ENCODE measurements at places on chromosomes 13 and 19. TPM values are rescaled to one million over a fixed set of nuclear protein-coding genes. Genes with fewer than 3 reads are reported as not detected.
A peak's percentile ranks its signal among the peaks of the same experiment; 100 is the strongest.

GRCh38 chr13:41133951-41134350, 1.3 kb upstream of the KBTBD6 start:
- no peaks in the 10 kb centered on the region for H3K27me3 ChIP-seq
- H3K4me1 ChIP-seq: no peaks in the 10 kb centered on the region
- H3K27ac ChIP-seq: peak overlapping the region; percentile 7
- H3K36me3 ChIP-seq: no peaks in the 10 kb centered on the region
- no peak for DNase-seq

Gene PAN3
- 38.4 TPM for total RNA-seq

Gene RFPL4AL1
- not detected for total RNA-seq

DNA sequence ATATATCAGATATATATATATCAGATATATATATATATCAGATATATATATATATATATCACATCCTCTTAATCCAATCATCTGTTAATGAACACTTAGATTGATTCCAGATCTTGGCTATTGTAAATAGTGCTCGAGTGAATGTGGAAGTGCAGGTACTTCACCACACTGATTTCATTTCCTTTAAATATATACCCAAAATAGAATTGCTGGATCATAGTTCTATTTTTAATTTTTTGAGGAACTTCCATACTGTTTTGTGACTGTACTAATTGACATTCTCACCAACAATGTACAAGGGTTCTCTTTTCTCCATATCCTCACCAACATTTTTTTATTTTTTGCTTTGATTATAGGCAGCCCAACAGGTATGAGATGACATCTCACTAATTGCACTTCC, 277.5 kb downstream of the NHLRC3 start:
- no peaks in the 10 kb centered on the region for H3K36me3 ChIP-seq
- no peak overlapping the region for H3K4me3 ChIP-seq
- DNase-seq: no peak
- no peaks in the 10 kb centered on the region for H3K27me3 ChIP-seq
- H3K4me1 ChIP-seq: no peaks in the 10 kb centered on the region
- no peak overlapping the region for H3K27ac ChIP-seq

DNA sequence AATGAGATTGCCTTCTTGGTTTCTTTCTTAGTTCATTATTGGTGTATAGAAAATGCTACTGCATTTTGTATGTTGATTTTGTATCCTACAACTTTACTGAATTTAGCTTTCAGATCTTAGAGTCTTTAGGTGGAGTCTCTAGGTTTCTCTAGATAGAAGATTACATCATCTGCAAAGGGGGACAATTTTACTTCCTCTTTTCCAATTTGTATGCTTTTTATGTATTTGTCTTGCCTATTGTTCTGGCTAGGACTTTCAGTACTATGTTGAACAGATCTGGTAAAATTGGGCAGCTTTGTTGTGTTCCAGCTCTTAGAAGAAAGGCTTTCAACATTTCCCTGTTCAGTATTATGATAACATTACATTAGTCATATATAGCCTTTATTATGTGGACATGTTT, 101.0 kb upstream of the SPRY2 start:
- no peak overlapping the region for H3K27ac ChIP-seq
- no peaks in the 10 kb centered on the region for H3K4me1 ChIP-seq

DNA sequence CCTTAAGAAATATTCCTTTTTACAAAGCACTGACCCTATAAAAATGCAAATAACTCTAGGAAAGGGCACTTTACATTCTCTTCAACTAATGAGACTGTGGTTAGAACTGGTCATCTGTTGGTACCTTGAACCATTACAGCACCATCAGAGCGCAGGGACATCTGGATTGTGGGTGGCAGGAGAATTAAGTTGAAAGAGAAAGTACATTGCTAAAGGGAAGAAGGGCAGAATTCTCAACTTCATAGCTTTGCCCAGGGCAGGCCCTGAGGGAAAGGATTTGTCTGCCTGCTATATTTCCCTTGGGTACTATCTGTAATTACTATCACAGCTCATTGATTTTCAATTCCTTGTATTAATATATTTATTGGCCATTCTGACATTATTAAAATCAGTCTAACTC, 196.8 kb downstream of the KLF12 start:
- H3K36me3 ChIP-seq: no peaks in the 10 kb centered on the region
- no peaks in the 10 kb centered on the region for H3K4me1 ChIP-seq
- H3K27me3 ChIP-seq: no peaks in the 10 kb centered on the region

Gene BRCA2
- 32.5 TPM for total RNA-seq

Gene ECSIT
- total RNA-seq: 39.8 TPM

Gene MUC16
- total RNA-seq: 0.05 TPM

DNA sequence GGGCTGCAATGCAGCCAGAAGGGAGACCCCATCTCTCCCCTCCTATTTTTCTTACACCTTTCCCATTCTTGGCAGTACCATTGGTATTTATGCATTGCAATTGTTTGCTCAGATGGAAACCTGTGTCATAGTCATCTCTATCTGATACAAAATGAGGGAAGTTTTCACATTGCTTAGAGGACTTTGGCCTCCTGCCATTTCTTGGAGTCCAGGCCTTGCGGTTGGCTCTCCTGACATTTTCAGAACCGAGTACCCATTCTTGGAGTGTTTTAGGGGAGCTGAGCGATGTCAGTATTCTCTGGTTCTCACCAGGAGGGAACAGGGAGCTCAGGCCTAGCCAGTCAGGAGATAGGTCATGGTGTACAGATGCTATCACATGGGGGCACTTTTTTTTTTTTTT, 1.5 kb downstream of the SIN3B start:
- H3K36me3 ChIP-seq: peaks cover 2% of the 10 kb centered on the region
- DNase-seq: no peak
- H3K4me1 ChIP-seq: no peaks in the 10 kb centered on the region
- H3K27me3 ChIP-seq: no peaks in the 10 kb centered on the region
- H3K27ac ChIP-seq: no peak overlapping the region
- no peak overlapping the region for H3K4me3 ChIP-seq

Gene MIA
- total RNA-seq: 1.1 TPM

GRCh38 chr19:40542202-40542859, 34.3 kb upstream of the SHKBP1 start:
- H3K4me1 ChIP-seq: no peaks in the 10 kb centered on the region
- DNase-seq: no peak
- no peaks in the 10 kb centered on the region for H3K36me3 ChIP-seq
- no peaks in the 10 kb centered on the region for H3K27me3 ChIP-seq

Gene RNF17
- 0.14 TPM for total RNA-seq

DNA sequence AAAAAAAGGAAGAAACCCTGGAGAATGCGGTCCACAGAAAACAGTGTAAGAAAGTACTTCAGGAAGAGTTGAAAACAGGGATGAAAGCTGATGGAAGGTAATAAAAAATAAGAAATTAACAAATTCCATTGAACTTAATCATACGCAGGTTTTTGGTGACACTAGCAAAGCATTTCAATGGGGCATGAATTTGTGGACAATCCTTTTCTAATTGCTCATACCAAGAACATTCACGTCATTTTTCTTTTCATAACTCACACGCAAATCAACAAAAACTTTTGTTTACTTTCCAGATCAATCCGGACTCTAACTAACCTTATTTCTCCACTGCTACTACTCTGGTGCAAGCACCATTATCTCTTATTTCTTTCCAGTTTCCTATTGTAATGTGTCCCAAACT, 1195.0 kb downstream of the SLITRK5 start:
- H3K27ac ChIP-seq: no peak overlapping the region
- H3K4me1 ChIP-seq: no peaks in the 10 kb centered on the region
- H3K36me3 ChIP-seq: no peaks in the 10 kb centered on the region
- H3K27me3 ChIP-seq: no peaks in the 10 kb centered on the region

Gene NPAS1
- 1.8 TPM for total RNA-seq

DNA sequence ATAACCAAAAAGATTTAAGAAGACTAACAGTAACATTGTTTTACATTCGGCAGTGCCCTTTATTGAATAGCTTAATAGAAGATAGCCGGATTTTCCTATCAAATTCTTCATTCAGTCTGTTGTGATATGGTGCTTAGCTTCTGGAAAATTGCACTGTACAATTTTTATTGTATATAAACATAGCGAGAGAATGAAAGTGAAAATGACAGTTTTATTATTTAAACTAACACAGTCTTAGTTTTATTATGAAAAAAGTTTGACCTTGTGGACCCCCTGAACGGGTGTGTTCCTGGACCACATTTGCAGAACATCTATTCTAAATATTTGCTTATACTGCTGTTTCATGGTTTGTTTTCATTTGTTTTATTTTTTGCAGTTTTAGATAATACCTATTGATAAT, 8.6 kb downstream of the ITM2B start:
- no peaks in the 10 kb centered on the region for H3K27me3 ChIP-seq
- H3K4me1 ChIP-seq: 0 out of 2 replicates have a peak, but pooled peaks cover 4% of the 10 kb centered on the region
- DNase-seq: no peak
- H3K4me3 ChIP-seq: no peak overlapping the region
- H3K36me3 ChIP-seq: no peaks in the 10 kb centered on the region

GRCh38 chr19:4483385-4483784, 11.3 kb downstream of the HDGFL2 start:
- no peaks in the 10 kb centered on the region for H3K36me3 ChIP-seq
- DNase-seq: no peak
- H3K4me3 ChIP-seq: no peak overlapping the region

- H3K4me3 ChIP-seq: no peak overlapping the region
- no peak for DNase-seq
- H3K4me1 ChIP-seq: no peaks in the 10 kb centered on the region
Observed at GRCh38 chr19:3250675-3251074, 26.2 kb downstream of the CELF5 start.

- DNase-seq: peak; percentile 82
- H3K4me3 ChIP-seq: peak overlapping the region; percentile 48
- peaks cover 7% of the 10 kb centered on the region for H3K4me1 ChIP-seq
- H3K27ac ChIP-seq: no peak overlapping the region
- H3K36me3 ChIP-seq: no peaks in the 10 kb centered on the region
Observed at GRCh38 chr19:43798546-43799409, 3.5 kb downstream of the LYPD5 start.

Gene TNFRSF19
- total RNA-seq: 66.4 TPM

GRCh38 chr19:35755131-35755549, 1.7 kb downstream of the HSPB6 start:
- H3K4me1 ChIP-seq: peaks cover 6% of the 10 kb centered on the region
- no peak overlapping the region for H3K27ac ChIP-seq
- no peaks in the 10 kb centered on the region for H3K27me3 ChIP-seq
- H3K4me3 ChIP-seq: peak overlapping the region; percentile 27

GRCh38 chr19:7506385-7507328, 9.2 kb upstream of the ZNF358 start:
- no peak overlapping the region for H3K4me3 ChIP-seq
- no peak overlapping the region for H3K27ac ChIP-seq
- DNase-seq: peak; percentile 87
- H3K4me1 ChIP-seq: no peaks in the 10 kb centered on the region
- no peaks in the 10 kb centered on the region for H3K27me3 ChIP-seq

DNA sequence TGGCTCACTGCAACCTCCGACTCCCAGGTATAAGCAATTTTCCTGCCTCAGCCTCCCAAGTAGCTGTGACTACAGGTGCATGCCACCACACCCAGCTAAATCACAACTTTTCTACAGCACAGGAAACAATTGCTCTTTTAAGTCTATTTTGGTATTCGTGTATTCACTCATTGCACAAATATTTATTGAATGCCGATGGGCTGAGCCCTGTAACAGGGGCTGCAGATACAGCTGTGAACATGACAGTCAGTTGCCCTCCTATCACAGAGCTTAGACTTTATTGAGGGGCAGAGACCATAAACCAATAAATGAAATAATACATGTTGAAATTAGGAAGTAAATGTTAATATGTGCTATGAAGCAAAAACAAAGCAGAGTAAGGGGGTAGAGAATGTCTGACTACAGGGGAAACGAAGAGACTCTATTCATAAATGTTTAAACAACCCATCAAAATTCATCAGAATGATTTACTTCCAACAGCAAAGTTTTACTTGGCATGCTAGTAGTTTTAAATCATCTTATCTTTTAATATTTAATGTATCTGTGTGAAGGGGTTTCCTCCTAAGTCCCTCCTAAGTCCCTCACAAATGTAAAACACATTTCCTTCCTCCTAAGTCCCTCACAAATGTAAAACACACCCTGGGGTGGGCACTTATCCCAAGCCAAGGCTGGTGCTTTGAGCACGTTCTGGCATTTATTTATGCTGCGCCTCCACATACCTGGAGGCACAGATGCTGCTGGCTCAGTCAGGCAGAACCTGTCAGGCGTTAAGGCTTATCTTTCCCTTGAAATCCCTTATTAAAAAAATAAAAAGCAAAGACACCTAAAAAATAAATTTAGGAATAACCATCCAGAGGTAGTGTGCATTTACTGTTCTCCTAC, 140.8 kb downstream of the MIPEP start:
- H3K4me3 ChIP-seq: no peak overlapping the region
- no peak for DNase-seq
- H3K27me3 ChIP-seq: no peaks in the 10 kb centered on the region
- H3K36me3 ChIP-seq: 0 out of 2 replicates have a peak, but pooled peaks cover 1% of the 10 kb centered on the region
- peak overlapping the region; percentile 15 for H3K27ac ChIP-seq
- peaks cover 74% of the 10 kb centered on the region for H3K4me1 ChIP-seq

- no peak for DNase-seq
- H3K4me3 ChIP-seq: no peak overlapping the region
- no peaks in the 10 kb centered on the region for H3K27me3 ChIP-seq
- no peaks in the 10 kb centered on the region for H3K4me1 ChIP-seq
Observed at GRCh38 chr13:90565985-90566713, 781.3 kb upstream of the MIR17HG start.

DNA sequence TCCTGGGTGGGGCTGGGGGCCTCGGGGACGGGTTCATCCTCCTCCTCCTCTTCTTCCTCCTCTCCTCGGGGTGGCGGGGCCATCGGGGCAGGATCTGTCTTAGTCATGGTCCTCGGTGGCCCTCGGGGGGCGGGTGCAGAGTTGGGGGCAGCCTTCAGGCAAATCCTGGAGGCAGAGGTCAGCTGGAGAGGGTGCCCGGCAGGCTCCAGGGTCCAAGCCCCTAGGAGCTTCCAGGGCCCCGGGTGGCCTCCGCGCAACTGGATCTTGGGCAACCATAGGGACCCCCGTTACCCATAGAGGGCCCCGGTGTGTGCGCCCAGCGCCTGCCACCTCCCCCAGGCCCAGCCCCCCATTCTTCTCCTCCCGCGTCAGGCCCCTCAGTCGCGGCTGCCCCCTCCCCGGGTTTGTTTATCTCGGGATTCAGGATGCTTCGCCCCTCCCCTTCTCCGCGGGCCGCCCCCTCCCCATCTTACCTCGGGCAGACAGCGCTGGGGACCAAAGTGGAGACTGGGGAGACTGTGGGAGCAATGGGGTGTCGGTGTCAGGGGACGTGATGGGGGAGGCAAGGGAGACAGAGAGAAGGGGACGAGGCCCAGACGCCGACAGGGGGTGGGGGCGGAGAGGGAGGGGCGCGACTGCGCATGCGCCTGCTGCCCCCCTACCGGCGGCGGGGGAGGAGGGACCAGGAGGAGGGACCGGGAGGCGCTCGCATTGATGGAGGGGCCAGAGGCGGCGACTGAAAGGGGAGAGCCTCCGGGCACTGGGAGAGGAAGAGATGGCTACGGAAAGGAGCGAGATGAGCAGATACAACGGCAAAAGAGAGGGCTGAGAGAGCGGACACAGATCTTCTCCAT, at the start of gene CLIP3:
Gene CLIP3 (minus strand): TSS at position 623 of the 854 bp plus-strand sequence. CDS start 516 bp downstream, at position 107.
- DNase-seq: no peak
- H3K4me1 ChIP-seq: no peaks in the 10 kb centered on the region

All from Caco-2 (cell line).